SHP77 treated with DMSO at 0.1 percent for 48 hours (cell line): ENCODE measurements at places on chromosomes 5 and 9.

GRCh38 chr9:112971415-112971814 is 40.6 kb downstream of the ZNF883 start:
- no peak for DNase-seq

DNA sequence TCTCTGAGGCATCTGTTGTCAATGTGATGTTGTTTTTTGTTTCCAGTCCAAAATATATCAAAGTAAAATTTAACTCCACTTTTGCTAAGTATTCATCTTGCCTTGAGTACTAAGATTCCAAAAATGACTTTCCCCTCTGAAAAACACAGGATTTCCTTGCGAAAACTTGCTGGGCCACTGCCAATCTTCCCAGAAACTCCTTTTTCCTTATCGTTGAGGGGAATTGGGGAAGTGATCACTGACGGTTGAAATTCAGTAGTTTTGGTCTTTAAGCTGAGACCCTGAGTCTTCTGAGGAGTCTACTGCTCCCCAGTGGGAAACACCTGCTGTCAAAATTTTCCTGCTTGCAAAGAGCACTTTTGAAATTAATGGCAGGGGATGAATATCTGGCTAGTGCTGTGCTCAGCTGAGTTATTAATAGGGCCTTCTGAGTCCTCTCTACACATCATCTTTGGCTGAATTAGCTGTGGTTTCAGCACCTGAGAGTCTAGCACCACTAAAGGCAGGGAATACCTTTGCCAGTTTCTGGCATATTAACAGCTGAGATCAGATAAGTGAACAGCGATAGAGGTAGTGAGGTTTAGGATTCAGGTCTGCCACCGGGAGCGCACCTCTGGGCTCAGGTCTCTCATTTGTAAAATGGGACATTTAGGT is 18.0 kb downstream of the TLR4 start:
- DNase-seq: no peak

DNA sequence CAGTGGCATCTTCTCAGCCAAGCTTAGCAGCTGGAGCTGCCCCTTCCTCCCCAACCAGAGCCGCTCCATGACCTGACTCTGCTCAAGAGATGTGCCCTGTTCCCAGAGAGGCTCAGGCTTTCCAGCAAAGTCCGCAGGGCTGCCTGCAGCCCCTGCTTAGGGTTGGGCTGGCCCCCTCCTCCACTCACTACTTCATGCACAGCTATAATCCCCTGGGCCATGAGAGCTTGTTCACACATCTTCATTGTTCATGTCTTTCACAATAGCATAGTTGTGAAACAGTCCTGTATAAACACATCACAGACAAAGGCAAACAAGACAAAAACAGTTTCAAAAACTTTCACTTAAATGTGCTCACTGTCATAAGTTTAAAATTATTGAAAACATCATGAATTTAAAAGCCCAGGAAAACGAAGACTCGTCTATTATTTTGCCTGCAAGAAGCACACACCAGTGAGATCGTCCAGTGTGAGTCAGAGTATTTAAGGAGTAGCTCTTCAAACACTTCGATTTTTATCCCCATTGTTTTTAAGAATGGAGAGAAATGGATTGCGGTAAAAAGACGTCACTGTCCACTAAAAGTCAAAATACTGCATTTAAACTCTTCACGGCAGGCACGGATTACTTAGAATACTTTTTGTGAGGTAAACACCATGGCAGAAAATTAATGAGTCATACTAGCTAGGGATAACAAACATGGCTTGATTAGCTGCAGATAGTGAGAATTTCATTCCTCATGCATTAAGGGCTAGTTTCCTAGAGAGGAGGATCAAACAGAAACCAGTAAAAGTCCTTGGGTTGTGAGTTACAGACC is 40.7 kb upstream of the S1PR3 start:
- DNase-seq: no peak

GRCh38 chr5:56761151-56761885 is 54.0 kb upstream of the MAP3K1 start:
- DNase-seq: no peak

DNA sequence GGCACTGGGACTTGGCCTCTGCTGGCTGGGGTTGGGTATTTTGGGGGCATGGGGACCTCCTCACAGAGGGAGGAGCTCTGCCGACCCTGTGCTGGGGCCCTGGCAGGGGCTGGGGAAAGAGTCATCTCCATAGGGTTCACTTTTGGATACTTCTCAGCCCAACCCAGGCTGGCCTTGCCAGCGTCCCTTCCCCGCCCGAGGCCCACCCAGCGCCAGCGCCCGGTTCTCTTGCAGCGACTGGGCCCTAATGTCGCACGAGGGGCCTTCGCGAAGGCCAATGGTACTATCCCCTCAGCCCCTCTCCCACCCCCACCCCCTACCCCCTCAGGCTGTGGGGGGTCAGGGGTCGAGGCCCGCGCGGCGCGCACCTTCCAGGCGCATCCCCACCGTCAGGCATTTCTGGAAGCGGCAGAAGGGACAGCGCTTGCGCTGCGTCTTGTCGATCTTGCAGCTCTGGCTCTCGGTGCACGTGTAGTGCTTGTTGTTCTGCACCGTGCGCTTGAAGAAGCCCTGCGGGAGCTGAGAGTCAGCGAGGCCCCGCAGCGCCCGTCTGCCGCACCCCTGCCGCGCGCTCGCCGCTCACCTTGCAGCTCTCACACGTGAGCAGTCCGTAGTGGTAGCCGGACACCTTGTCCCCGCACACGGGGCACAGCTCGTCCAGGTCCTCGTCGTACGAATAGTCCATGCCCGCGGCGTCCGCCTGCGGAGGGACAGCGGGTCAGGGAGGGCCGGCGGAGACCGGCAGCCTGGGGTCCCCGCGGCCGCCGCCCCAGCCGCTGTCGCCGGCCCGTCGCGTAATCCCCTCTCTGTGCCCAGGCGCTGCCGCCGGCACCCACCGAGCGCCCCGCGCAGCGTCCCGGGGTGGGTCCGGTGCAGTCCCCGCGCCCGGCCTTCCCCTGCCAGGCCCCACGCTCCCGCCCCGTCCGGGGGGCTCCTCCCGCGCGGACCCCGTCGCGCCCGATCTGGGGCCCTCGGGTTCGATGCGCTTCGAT is 4.2 kb downstream of the NR5A1 start:
- DNase-seq: no peak

DNA sequence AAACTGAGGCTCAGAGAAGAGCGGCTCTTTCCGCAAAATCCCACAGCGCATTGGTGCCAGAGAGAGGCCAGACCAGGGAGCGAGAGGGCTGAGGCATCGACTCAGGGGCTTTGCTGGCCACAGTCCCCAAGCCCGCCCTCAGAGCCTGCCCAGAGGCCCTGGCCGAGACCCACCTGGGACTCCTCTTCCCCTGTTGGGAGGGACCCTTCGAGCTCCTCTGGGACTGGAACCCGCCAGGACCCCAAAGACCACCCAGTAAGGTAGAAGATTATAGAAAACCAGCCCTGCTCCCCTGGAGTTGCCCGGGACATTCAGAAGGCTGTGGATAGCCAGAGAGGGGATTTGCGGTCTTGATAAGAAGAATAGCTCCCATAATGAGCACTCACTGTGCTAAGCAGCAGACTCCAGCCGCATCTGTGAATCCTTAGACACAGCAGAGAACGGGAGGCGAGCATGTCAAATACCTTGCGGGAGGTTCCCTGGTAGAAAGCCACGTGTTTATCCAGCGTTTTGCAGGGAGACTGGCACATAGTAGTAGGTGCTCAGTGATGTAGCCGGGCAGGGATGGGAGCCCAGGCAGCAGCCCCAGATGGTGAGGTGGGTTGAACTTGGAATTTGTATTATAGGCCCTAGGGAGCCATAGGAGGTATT is 651 bp upstream of the AK1 start:
- no peak for DNase-seq

DNA sequence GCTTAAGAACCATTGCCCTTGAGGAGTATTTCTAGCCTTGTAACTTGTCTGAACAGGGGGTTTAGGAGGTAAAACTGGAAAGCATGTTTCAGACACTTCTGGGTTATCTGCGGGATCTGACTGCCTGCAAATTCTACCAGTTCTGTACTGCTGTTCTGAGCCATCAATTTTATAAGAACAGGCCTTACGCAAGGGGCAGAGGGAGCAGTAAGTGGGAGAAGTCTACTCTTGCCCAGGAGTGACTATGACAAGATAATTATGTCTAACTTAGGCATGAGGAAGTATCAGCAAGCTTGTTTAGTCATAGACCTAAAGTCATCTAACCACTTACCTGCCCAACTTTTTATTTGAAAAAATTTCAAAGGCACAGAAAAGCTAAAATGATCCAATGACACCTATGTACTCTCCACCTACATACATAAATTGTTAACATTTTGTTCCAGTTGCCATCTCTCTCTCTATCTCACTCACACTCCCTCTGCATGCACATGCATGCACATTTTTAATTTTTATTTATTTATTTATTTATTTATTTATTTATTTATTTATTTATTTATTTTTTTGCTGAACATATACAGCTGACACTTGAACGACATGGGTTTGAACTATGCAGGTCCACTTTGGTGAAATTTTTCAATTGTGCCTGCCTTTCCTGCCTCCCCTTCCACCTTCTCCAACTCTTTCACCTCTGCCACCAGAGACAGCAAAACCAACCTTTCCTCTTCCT is 18.4 kb upstream of the DEPDC1B start:
- no peak for DNase-seq

DNA sequence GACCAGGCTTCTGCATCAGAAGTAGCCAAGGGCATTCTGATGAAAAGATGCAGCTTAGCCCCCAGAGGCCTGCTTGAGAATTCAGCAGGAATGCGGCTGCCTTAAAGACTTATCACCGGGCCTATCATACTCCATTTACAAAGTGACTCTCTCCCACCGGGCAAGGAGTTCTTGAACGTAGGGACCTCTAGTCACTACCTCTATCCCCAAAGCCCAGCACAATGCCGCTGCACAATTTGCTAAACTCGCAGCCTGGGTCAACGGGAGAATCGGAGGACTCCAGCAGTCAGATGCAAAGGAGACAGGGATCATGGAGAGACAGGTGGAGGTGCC is 661 bp downstream of the PDCL start:
- no peak for DNase-seq

- DNase-seq: no peak
Measured at GRCh38 chr5:424301-425110, 18.5 kb upstream of the EXOC3 start.

GRCh38 chr9:78620764-78621163 is 323.8 kb downstream of the PSAT1 start:
- no peak for DNase-seq
